ENCODE measurements at places on chromosomes 12 and 14.

DNA sequence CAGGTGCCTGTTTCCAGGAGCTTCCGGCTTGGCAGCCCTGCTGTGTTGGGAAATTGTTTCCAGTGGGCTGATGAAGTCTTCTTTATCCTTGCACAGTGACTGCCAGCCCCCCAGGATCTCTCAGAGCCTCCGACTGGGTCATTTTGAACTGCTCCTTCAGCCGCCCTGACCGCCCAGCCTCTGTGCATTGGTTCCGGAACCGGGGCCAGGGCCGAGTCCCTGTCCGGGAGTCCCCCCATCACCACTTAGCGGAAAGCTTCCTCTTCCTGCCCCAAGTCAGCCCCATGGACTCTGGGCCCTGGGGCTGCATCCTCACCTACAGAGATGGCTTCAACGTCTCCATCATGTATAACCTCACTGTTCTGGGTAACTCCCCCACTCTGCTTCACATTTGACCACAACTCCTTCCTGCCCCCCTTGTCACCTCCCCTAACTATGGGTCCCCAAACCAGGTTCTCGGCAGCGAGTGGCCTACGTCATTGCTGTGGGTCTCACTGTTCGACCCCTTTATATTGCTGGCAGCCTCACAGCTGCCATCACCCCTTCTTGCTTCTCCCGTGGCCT is 2.3 kb downstream of the LAG3 start:
- no peak for DNase-seq

DNA sequence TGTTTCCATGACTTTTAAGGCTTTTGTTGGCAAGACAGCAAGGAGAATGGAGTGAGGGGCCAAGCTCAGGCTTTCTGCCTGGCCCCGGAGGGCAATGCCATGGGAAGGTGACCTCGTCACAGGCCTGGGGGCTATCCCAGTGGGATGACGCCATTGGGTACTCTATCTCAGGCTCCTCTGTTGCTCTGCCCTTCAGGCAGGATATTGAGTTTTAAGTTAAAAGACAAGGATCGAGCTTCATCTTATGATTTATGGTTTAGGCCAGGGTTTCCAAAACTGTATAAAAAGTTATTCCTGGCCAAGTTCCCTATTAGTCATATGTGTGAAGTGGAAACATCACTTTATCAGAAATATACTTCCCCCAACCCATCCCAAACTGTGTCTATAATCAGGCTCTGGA is 127.7 kb downstream of the ZFP36L1 start:
- no peak for DNase-seq

DNA sequence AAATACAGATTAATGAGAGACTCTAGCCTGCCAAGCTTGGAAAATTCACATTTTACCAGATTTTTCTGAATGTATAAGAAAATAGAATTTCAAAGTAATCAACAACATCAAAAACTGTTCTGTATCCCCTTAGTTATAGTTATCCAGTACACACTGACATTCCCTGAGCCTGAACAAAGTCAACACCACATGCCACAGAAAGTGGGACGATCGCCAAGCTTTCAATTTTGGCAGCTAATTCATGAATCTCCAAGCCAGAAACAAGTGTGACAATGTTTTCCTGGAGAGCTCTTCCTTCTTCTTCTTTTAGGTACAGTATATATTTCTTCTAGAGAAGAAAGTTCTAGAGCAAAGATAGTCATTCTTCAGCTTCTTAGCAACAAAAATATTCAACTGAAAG is 290.2 kb downstream of the PRKD1 start:
- DNase-seq: peak; percentile 28

DNA sequence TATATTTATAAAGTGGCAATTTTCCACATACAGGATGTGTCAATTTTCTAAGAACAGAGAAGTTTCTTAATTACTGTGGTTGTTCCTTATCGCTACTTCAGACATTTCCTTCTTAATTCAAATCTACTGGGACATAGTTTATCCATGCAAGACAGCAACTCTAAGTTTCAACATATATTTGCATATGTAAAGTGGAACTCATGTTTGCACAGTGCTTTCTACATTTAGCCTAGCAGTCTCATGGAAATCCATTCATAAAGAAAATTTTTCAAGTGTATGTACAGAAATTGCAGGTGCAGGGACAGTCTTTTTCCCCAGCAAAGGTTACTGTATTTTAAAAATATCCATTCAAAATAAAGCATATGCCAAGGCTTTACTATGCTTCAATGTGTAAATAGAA is 956.7 kb upstream of the SEL1L start:
- no peak for DNase-seq

DNA sequence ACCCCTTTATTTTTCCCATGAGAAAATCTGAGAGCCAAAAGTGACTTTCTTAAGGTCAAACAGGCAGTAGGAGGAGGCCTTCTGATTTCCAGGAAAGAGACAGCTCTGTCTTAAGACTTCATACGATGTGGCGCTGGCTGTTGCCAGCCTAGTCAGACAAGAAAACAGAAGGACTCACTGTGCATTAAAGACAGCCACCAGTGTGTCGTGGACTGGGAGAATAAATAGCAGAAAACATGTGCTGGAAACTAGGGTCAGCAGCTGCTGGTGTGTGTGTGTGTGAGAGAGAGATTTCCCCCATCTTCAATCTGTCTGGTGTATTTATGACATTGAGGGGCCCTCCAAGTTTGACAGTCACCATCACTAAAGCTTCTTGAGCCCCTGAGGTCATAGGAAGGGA is 708.6 kb upstream of the TMEM132C start:
- no peak for DNase-seq

DNA sequence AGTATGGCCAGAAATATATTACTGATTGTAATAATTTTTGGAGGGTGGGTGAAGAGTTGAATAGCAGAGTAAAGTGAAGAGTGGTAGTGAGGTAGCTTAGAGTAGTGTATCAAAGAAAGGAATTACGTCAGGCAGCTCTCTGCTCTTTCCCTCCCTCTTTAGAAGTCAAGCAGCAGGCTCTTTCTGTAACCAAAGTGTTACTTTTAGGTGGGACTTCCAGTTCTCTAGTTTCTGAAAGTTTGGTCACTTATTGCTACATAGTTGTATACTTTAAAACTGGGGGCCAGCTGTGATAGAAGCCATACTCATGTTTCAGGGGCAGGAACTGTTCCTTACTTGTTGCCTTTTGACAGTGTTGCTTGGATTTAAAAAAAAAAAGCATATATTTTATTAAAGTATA is 30.6 kb downstream of the ATF7IP start:
- DNase-seq: no peak

DNA sequence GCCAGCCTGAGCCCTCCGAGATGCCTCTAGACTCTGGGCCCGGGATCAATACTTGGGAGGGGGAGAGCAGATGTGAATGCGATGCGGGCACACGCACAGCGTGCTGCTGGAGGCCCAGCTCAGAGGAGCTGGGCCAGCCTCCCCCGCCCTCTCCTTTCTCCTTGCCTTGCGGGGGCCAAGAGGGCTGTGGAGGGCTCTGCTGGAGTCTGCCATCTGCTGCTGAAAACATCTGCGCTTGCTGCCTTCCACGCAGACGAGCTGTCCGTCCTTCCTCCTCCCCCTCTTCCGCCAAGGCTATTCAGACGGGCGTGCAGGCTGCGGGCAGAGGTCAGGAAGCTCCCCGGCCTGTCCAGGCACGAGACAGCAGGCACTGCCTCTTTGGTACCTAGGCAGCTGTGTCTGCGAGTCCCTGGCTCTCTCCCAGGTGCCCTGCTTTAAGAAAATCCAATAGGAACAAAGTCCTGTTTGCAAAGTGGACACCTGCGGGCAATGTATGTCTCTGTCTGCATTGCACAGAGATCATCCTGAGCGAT is 75.2 kb downstream of the SPRING1 start:
- DNase-seq: no peak

GRCh38 chr12:96404696-96405095 is 4.5 kb upstream of the CDK17 start:
- no peak for DNase-seq

- no peak for DNase-seq
Observed at GRCh38 chr14:76419399-76419798, 43.5 kb downstream of the ESRRB start.

- DNase-seq: no peak
Observed at GRCh38 chr14:43147485-43147884, 1359.6 kb downstream of the FSCB start.

GRCh38 chr14:39447175-39447661 is 15.0 kb upstream of the FBXO33 start:
- no peak for DNase-seq

GRCh38 chr14:75200451-75200850 is 24.0 kb upstream of the TMED10 start:
- DNase-seq: no peak

- no peak for DNase-seq
Observed at GRCh38 chr14:53391156-53391555, 238.0 kb upstream of the DDHD1 start.

GRCh38 chr12:109767991-109768900 is 54.6 kb downstream of the FAM222A start:
- no peak for DNase-seq

DNA sequence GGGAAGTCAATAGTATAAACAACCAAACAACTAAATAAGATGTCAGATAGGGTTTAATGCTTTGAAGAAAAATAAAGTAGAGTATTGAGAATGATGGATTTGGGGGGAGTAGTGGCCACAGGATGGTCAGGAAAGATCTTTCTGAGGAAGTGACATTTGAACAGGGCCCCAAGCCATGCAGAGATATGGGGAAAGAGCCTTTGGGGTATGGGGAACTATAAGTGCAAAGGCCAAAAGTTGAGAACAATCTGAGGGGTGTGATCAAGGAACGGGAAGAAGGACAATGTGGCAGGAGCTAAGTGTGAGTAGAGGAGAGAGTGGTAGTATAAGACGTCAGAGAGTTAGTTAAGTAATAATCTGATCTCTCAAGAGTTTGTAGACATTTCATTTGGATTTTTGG is 1.3 kb downstream of the MRPS35 start:
- no peak for DNase-seq

DNA sequence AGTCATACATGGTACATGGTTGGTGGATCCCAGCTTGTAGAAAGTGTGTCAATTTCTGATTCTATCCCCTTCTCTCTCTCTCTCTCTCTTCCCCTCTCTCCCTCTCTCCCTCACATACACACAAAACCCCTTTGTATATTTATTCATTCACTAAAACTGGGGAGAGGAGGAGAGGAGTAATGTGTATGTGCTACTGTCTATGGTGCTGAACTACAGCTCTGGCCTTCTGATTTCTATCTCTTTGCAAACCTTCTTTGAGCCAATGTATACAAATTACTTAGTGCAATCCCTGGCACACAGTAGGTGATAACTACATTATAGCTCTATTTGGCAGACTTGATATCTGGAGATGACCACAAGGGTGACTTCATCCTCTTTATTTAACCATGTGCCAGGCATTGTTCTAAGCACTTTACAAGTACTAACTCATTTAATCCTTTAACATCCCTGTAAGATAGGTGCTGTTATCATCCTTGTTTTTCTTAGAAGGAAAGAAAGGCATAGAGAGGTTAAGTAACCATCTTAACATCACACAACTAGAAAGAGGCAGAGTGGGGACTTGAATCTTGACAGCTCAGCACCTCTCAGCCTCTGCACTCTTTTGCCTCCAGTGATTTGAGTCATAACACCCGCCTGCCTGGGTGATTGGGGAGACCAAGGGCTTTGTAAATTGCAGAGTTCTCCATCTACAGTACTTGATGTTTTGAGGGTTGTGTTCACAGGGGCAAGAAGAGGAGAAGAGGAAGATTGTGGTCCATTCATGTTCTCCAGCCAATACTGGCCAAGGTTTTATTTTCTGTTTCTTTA is 21.3 kb downstream of the RPH3A start:
- DNase-seq: no peak

GRCh38 chr12:105764216-105764835 is 374.4 kb downstream of the NUAK1 start:
- no peak for DNase-seq

- no peak for DNase-seq
Observed at GRCh38 chr14:80587096-80587724, 354.3 kb downstream of the CEP128 start.

GRCh38 chr12:27969624-27970400 is 2.7 kb downstream of the PTHLH start:
- DNase-seq: no peak

GRCh38 chr14:36665887-36666415 is 4.3 kb downstream of the PAX9 start:
- DNase-seq: no peak

DNA sequence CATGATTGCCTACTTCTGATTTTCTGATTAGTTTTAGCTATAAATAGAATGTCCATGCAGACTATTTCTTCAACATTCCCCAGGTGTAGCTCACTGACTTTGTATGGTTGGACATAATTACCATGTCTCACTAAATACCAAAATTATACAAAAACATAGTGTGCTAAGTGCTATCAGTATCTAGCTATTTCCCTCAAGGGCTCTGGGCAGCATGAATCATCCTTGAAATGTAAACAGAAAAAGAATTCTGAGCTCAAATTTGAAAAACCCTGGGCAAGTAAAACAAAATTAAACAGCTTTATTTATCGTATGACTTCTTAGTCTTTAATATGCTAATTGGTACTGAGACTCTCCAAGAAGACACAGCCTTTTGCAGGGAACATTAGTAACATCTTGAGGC is 82.9 kb downstream of the SPATA7 start:
- no peak for DNase-seq

GRCh38 chr12:116797885-116798284 is 59.8 kb downstream of the RNFT2 start:
- DNase-seq: no peak

DNA sequence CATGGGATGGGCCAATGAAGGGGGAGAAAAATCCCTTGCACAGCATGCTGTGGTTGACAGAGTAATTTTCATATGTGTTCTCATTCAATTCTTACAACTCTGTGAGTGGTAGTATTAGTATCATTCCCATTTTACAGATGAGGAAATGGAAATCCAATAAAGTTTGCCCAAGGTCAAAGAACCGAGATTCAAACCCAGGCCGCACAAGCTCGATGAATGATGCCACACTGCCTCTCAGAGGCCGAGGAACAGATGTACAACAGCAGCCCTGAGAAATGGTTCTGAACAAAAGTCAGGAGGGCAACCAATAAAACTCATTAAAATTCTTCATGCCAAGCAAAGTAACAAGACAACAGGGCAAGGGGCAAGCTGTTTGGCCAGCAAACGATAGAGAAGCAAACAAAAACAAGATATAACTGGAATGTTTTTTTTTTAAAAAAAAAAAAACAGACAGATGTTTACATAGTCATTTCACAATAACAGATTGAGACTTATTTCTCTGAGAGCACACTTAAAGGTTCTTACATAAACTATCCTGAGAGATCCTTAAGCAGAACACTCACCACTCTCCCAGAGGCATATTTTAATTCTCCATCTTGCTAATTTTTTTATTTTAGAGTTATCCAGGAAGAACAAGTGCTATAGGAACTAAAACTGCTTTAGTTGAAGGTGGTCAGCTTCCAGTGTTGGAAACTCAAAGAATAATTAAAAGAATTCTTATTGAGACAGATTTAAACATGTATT is 85.8 kb downstream of the EXOC5 start:
- DNase-seq: no peak

DNA sequence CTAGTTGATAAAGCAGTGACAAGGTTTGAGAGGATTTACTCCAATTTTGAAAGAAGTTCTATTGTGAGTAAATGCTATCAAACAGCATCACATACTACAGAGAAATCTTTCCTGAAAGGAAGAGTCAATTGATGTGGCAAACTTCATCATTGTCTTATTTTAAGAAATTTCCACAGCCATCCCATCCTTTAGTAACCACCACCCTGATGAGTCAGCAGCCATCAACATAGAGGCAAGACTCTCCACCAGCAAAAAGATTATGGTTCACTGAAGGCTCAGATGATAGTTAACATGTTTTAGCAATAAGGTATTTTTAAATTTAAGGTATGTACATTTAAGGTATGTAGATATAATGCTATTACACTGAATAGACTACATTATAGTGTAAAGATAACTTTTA is 122.1 kb upstream of the ARHGAP5 start:
- no peak for DNase-seq

- no peak for DNase-seq
Observed at GRCh38 chr12:32541754-32542374, 137.2 kb upstream of the DNM1L start.
